ENCODE measurements at places on chromosomes 6 and 20. TPM values are rescaled to one million over a fixed set of nuclear protein-coding genes. Genes with fewer than 3 reads are reported as not detected.
A peak's percentile ranks its signal among the peaks of the same experiment; 100 is the strongest.

Gene TSPO2
- total RNA-seq, result not detected

- no peak for DNase-seq
Observed at GRCh38 chr20:39850246-39850645, 838.8 kb downstream of the MAFB start.

GRCh38 chr20:40532103-40532502, 156.9 kb downstream of the MAFB start:
- no peak for DNase-seq

Gene LY6G6F
- not detected for total RNA-seq

Gene WASF1
- 21.1 TPM for total RNA-seq

GRCh38 chr20:56395166-56395565, 2.7 kb downstream of the CSTF1 start:
- DNase-seq, result no peak

Gene C6orf118
- total RNA-seq, result not detected

- DNase-seq, result no peak
Observed at GRCh38 chr6:25900843-25901242, 26.8 kb upstream of the SLC17A3 start.

- DNase-seq, result no peak
Observed at GRCh38 chr6:16286151-16286522, 47.8 kb downstream of the GMPR start.

GRCh38 chr6:6230286-6230685, 90.2 kb downstream of the F13A1 start:
- no peak for DNase-seq

GRCh38 chr6:82909551-82909950, 156.1 kb downstream of the UBE3D start:
- no peak for DNase-seq

DNA sequence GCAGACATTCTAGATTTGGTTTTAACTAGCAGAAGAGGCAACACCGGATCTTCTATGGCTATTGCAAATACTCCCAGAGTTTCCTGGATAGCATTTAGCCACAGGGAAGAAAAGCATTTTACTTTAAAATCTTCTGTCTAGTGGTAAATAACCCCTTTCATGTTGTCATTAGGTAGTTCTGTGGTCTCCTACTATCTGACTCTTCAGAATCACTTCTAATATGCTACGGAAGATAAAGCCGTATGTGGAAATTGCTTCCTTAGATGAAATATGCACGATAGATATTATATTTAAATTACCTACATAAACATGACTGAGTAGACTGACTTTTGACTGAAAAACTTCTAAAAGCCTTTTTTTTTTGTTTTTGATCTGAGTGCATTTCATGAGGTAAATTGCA, 759 bp downstream of the CRISP3 start:
- no peak for DNase-seq

DNA sequence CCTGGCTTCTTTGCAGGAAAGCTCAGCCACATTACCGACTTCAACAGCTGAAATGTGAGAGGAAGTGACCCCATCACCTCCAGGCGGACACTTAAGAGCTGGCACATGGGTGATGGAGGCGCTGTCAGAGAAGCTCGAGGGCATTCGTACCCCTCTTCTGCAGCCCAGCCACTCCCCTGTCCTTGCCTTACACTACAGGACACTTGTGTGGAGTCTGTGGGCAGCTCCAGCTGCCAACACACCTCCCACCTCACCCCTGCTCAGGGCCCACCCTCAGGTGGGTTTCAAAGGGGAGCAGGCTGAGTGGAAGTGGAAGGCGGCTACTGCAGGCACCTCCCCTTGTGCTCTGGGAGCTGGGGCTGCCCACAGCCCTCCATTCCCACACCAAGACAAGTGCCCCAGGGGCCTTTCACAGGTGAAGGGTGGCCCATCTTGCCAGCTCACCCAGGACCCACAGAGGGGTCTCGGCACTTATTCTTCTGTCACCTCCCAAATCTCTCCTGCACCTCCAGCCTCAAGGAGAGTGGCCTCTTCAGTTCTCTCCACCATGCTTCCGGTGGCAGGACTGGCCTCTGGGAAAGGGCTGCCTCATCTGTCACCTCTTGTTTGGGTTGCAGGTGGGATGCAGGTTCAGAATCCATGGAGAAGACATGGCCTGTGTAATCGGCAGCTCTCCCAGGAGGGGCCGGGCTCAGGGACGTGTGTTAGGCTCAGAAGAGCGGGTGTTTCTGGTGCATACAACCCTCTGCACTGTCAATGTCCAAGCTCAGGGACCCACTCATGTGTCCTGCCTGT, 49.8 kb downstream of the IRF4 start:
- DNase-seq, result no peak

DNA sequence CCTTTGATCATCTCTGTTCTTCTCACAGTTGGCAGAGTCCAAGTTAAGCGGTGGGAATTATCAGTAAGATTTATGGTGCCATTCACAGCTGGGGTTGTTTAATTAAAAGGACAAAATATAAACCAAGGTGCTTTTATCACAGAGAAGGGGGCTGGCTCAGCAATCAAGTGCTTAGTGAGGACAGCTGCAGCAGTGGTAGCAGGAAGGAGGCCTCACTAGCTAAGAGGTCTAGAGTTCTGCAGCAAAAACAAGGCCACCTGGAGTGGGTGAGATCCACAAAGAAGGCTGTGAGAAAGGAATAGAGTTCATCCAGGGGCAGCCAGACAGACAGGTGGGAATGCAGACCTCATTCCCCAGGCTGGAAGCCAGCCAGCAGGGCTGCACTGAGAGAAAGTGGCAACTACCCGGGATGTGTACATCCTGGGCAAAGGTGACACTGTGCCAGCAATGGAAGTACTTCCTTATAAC, 37.1 kb downstream of the PIGU start:
- no peak for DNase-seq

- no peak for DNase-seq
Observed at GRCh38 chr6:14865531-14866100, 380.3 kb upstream of the JARID2 start.

GRCh38 chr6:45661661-45662060, 283.9 kb upstream of the SUPT3H start:
- no peak for DNase-seq

Gene CNKSR3
- total RNA-seq, result 2.4 TPM

- peak; percentile 27 for DNase-seq
Observed at GRCh38 chr20:9626357-9626756, 112.0 kb downstream of the LAMP5 start.

Gene GSTA3
- not detected for total RNA-seq

DNA sequence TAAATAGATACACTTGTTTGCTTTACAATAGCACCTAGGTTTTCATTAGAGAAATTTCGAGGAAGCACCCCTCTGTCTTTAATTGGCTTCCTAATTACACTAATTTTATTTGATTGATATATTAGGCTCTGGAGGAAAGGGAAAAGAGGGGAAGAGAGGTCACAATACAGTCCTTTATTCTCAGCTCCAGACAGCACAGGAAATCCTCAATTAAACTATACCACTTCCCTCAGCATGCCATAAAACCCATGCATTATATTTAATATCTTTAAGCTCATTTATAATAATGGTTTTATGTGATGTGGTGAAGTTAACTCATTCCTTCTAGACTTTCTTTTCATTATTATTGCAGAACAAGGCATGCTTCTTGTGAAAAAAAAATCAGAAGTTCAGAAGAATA, 17.7 kb upstream of the PDE7B start:
- no peak for DNase-seq

- DNase-seq, result no peak
Observed at GRCh38 chr20:18989736-18990474, 176.3 kb downstream of the SCP2D1 start.

GRCh38 chr6:104563306-104563705, 296.4 kb downstream of the HACE1 start:
- DNase-seq, result no peak

GRCh38 chr20:58619077-58619863, 31.8 kb upstream of the STX16 start:
- DNase-seq, result no peak

DNA sequence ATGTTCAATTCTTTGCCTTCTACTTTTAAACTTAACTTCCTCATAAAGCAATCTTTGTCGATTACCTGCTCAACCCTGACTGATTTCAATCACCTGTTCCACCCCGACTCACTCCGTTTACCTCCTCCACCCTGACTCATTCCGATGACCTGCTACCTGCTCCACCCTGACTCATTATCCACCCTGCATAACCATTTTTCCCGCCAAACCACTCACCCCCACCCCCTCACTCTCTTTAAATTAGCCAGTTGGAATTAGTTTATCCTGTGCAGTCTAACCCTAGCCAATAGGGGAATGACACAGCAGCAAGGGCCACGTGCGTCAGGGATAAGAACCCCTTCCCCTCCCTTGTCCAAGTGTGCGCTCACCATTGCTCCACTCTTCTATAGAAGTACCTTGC, 56.7 kb upstream of the MRAP2 start:
- no peak for DNase-seq

- no peak for DNase-seq
Observed at GRCh38 chr6:52922161-52922560, 12.7 kb upstream of the GSTA3 start.

Gene SOBP
- total RNA-seq, result not detected

Gene SLC12A5
- 3.2 TPM for total RNA-seq

DNA sequence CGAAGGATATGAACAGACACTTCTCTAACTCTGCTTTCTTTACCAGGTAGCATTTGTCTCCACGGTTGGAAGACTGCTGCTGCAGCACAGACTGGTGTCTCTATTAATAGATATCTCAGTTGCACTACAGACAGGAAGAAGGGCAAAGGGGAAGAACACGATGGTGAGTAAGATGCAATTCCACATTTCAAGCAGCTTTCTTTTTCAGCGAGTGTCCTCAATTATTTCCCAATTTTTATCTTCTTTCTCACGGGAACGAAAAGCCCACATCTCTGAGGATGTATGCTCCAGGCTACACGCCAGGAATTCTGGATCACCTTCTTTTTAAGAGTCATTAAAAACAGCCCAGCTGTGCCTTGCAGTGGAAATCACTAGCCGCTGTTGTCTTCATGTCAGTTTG, 311.6 kb upstream of the ECI2 start:
- no peak for DNase-seq

- no peak for DNase-seq
Observed at GRCh38 chr6:169955731-169956437, 204.5 kb downstream of the ERMARD start.

GRCh38 chr20:1010659-1011058, 8.5 kb upstream of the RSPO4 start:
- no peak for DNase-seq

GRCh38 chr6:3791526-3792203, 40.2 kb upstream of the PXDC1 start:
- no peak for DNase-seq

Gene MBOAT1
- 11.2 TPM for total RNA-seq

GRCh38 chr6:105587349-105588122, 184.7 kb upstream of the PREP start:
- peak; percentile 98 for DNase-seq

- DNase-seq, result peak; percentile 15
Observed at GRCh38 chr6:169527306-169527705, 174.5 kb downstream of the WDR27 start.

DNA sequence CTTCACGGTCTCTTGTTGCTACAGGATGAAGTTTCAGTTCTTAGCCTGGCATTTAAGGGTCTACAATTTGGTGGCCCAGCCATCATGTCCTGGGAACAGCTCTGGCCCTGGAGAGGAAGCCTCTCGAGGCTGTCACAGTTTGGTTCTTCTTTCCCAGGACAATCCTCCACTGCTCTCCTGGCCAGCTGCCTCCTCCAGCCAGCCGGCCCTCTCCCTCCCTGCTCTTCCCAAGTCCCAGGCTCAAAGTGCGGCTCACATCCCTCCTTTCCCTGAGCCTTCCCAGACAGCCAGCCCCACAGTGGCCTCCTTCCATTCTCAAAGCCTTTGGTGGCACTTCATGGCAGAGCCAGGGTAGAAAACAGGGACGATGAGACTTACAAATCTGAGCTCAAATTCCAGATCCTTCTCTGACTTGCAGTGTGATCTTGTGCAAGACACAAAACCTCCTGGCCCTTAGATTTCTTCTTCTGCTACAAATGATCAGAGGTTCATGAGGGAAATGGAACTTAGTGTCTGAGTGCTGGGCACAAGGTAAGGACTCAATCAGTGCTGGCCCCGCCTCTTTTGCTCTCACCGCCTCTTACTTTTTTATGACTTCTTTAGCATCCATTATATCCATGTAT, 223.8 kb upstream of the ECI2 start:
- no peak for DNase-seq

- DNase-seq, result no peak
Observed at GRCh38 chr6:5175635-5176034, 85.1 kb downstream of the LYRM4 start.

- DNase-seq, result no peak
Observed at GRCh38 chr6:41559655-41560427, 13.7 kb downstream of the FOXP4 start.

Gene EFCAB8
- total RNA-seq, result not detected

- DNase-seq, result no peak
Observed at GRCh38 chr6:165012183-165012582, 297.2 kb downstream of the C6orf118 start.
